Lung microvascular endothelial cell (primary cell): ENCODE measurements at places on chromosomes 16 and 17. TPM values are rescaled to one million over a fixed set of nuclear protein-coding genes. Genes with fewer than 3 reads are reported as not detected.

CASKIN1 gene
- total RNA-seq, result under 0.01 TPM in 2 replicates

FKBP10 gene
- total RNA-seq, result 95.7 and 106 TPM in 2 replicates

ENPP7 gene
- not detected in 2 replicates for total RNA-seq

DNA sequence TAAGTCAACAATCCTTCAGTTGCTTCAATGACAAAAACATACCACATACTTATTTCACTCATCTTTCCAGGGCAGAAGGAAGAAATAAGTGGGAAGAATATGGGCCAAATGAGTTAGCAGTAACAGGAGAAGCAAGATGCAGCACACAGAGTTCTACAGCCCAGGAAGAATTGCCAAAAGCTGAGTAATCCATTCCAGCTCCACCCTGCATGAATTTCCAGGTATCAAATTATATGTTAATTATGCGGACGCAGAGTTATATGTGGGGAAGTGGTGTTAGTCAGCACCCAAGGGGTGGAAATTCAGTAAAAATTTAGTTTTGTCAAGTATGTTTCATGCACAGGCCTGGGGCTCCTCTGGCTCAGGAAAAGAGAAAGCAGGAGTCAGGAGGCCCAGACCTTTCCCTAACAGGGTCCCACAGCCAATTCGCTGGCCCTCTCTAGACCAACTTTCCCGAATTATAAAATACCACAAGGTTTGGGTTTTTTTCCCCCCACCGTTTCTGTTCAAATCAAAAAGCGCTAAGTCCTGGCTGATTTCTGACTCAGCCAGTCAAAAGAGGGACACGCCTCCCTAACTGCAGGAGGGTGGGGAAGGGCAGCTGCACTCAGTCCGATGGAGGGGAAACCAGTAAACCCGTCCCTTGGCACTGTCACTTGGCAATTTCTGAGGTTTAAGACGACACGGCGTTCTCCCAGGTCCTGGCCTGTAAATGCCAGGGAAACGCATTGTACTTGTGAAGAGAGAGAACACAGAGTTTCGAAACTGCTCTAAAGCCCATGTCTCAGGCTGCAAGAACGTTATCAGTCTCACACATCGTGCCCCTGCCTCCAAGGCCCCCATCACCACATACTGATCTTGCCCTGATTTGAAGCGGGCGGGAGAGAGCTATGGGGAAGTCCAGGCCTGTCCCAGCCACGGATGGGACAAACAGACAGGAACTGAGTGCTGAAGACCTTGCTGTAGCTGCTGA, 58.1 kb downstream of the ZFHX3 start:
- DNase-seq, result peak; percentile 52

ZNF688 gene
- total RNA-seq, result 5.0 and 5.4 TPM in 2 replicates

HS3ST6 gene
- total RNA-seq, result not detected in 2 replicates

CDR2L gene
- 5.0 and 5.7 TPM in 2 replicates for total RNA-seq

DNA sequence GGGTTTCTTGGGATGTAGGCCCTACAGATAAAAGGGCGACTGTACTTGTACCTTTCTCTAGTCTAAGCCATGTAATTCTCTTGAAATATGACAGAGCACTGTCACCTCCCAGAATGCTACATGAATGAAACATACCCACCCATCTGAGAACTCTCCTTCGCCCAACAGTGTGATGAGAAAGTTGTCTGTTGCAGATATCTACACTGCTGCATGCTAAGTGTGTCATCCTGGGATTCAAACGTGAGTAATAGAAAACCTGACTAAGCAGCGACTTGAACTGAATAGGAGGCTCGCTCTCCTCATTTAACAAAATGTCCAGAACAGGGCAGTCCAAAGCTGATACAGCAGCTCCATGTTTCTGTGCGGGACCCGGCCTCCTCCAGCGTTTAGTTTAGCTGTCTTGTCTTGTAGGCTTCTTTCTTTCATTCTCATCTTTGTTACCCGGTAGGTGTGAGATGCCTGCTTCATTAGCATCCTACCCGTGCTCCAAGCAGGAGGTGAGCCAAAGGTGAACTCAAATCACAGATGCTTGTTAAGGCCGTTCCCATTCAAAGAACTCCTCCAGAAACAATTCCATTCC, 211.9 kb downstream of the PRKCA start:
- no peak for DNase-seq

DNA sequence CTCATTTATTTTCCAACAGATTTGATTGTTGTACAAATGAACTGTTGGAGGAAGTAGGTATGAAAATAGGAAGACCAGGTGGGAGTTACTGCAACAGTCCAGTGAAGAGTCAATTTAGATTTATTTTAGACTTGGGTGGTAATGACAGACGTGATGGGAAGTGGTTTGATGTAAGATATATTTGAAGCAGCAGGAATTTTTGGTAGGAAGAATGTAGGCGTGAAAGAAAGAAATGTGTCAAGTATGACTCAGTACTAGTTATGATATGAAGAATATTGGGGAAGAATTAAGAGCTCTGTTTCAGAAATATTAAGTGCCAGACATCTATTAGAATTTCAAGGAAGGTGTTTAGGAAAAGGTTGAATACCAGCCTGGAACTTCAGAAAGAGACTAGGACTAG, 247.9 kb upstream of the AXIN2 start:
- no peak for DNase-seq

GRCh38 chr16:3951861-3952736, 71.6 kb upstream of the CREBBP start:
- peak; percentile 35 for DNase-seq

DNA sequence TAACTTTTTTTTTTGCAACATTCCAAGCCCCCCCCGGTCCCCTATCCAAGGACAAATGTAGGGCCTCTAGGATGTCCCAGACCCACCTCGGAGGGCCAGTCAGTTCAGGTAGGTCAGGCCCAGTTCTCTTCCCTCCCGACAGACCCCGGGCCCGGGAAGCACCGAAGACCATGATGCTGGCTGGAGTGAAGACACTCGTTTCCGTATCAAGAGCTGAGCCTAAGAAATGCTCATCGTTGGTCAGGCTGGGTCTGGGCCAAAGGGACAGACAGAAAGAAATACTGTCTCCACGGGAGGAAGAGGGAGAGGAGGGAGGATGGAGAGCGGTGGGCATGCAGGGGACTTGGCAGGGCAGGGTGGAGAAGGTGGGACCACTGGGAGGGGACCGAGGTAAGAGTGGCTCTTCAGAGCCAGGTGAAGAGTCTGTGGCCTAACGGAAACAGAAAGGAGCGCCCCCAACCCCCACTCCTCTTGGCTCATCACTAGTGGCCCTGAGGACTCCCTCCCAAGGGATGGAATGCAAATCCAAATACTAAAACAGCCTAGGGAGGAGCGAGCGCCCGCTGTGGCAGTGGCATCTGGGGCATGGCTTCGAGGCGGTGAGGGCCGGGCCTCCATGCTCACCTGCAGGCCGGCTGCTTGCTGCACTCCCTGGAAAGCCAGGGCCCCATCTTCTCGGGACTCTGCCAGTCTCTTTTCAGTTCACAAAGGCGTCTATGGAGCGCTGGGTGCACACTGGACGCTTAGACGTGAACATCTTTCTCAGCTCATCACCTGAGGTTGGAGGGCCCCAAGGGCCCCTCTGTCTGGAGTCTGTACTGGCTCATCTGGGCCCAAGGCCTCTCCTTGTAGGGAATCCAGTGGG, 1.7 kb upstream of the ROGDI start:
- DNase-seq, result no peak

GRCh38 chr16:48892893-48893292, 282.9 kb upstream of the N4BP1 start:
- no peak for DNase-seq
